Thymus (tissue), 14 donors: ENCODE measurements at places on chromosomes 3 and 15. TPM values are rescaled to one million over a fixed set of nuclear protein-coding genes. Genes with fewer than 3 reads are reported as not detected.

DNA sequence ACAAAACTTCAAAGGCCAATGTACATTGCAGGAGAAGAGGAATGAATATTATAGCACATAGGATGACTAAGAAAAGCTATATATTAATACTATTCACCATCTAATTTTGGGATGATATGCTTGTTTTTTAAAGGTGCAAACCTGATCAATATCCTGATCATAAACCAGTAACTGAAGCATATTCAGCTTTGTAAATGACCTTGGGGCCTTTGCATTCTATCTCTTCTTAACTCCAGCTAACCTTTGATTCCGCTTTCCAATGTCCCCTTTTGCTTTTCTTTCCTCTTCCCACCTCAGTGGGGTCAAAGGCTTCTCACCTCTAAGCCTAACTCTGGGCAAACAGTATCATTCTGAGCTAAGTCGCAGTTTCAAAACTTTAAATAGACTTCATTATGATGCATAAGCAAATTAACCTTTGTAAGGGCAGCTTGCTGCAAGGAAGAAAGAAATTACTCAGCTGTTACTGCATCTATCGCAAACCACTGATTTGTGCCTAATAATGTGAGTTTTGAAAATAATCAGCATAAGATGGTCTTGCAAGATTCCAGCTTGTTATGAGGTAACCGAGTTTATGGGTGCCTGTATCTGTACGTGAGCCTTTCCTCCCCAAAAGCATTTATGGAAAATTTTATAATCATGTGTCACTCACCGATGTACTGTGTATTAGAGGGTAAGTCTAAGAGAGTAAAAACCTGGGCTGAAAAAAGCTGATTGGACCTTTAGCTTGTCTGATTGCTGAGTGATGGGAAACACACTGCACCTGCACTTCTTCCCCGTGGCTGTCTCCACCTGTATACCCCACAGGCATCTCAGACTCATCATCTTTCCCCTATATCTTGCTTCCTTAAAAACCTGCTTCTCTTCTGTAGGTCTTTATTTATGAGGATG, 116.8 kb downstream of the TPRG1 start:
- H3K36me3 ChIP-seq = no peaks in the 10 kb centered on the region
- no peak overlapping the region for H3K4me3 ChIP-seq
- DNase-seq = no peak
- H3K4me1 ChIP-seq = peaks cover 8% of the 10 kb centered on the region
- H3K27ac ChIP-seq = no peak overlapping the region
- no peaks in the 10 kb centered on the region for H3K27me3 ChIP-seq

DNA sequence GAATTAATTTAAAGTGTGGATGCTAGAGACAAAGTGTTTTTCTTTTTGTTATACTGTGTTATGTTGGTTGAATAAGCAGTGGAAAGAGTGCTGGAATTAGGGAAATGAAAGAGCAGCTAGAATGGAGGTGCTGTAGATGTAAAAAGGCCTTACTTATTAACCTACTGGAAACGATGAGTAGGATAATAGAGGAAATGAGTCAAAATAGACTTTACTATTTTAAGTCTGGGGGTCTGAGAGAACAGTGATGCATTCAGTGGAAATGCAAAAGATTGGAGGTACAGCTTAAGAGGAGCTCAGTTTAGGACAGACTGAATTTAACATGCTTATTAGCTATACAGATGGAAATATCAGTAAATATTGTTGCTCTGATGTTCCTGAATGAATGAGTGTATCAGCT, 674.0 kb downstream of the OTOL1 start:
- no peaks in the 10 kb centered on the region for H3K4me1 ChIP-seq
- H3K27me3 ChIP-seq = no peaks in the 10 kb centered on the region
- DNase-seq = no peak
- H3K27ac ChIP-seq = no peak overlapping the region
- H3K36me3 ChIP-seq = no peaks in the 10 kb centered on the region

- H3K27me3 ChIP-seq = no peaks in the 10 kb centered on the region
- H3K4me1 ChIP-seq = peaks cover 56% of the 10 kb centered on the region
- H3K27ac ChIP-seq = no peak overlapping the region
- no peak overlapping the region for H3K4me3 ChIP-seq
- no peaks in the 10 kb centered on the region for H3K36me3 ChIP-seq
- no peak for DNase-seq
Measured at GRCh38 chr15:58522865-58523264, 91.1 kb downstream of the LIPC start.

DNA sequence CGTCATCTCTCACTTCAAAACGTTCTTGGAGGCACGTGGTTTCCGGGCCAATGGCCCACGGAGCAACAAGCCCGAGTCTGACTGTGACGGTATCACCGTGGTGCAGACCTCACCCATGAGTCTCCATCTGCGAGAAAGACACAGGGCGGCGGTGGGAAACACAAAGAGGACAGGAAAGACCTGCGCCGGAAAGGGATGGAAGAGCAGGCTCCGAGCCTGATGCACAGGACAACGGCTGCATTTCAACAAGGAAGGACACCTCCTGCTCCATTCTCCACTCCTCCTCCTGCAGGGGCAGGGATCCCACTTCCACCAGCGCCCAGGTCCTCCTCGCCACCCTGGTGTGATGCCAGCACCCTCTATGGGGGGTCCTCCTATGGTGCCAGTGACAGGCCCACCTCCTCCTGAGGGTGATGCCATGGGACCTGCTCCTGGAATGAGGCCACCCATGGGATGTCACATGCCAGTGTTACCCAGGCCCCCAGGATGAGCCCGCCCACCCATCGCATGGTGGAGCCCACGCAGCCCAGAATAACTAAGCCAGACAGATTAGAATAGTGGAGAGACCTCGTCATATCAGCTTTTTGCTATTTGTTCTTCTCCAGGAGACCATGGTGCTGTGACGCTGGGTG, 73.0 kb upstream of the PCSK6 start:
- no peak overlapping the region for H3K4me3 ChIP-seq
- DNase-seq = no peak
- H3K36me3 ChIP-seq = no peaks in the 10 kb centered on the region
- peaks cover 10% of the 10 kb centered on the region for H3K4me1 ChIP-seq

CAMK1 gene
- 9.2 TPM for total RNA-seq

BFSP2 gene
- total RNA-seq = 3.6 TPM

DNA sequence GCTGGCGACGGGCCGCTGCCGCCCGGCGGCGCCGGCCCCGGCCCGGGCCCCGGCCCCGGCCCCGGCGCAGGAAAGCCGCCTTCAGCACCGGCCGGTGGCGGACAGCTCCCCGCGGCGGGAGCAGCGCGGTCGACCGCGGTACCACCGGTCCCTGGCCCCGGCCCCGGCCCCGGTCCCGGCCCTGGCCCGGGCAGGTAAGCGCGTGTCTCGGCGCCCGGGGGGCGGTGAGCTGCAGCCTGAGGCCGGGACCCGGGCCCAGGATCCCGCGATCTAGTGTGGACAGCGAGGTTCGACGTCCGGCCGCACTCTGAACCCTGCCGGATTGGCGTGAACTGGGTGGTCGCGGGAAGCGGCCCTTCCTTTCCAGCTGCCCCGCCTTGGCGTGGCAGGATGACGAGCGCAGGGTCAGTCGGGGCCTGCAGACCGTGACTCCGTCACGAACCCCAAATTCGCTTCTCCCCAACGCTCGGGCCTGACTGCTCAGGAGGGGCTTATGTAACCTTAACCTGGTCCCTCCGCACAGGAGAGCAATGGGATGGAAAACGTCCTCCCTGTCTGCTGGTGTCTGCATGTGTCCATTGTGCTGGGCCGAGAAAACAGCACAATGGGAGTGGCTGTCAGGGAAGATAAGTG, 472 bp downstream of the BSN start:
- peak; percentile 36 for DNase-seq
- H3K27ac ChIP-seq = no peak overlapping the region
- peaks cover 12% of the 10 kb centered on the region for H3K4me1 ChIP-seq
- peaks cover 23% of the 10 kb centered on the region for H3K27me3 ChIP-seq
- H3K36me3 ChIP-seq = no peaks in the 10 kb centered on the region

DNA sequence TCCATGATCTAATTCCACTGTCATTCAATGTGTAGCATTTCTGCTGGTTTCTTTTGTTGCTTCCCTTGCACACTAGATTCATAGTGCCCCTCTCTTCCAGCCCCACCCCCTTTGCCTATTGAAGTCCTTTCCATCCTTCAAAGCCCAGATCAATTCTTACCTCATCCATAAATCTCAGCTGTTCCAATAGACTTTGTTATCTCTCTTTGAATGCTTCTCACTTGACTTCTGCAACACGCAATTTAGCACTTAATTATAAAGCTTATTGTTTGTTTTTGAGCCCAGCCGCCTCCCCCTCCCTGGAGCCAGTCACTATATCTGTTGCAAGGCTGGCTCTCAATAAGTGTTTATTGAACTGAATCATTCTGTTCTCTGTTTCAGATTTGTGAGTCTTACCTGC, 174.6 kb upstream of the TBL1XR1 start:
- H3K4me3 ChIP-seq = no peak overlapping the region
- H3K4me1 ChIP-seq = no peaks in the 10 kb centered on the region
- H3K36me3 ChIP-seq = no peaks in the 10 kb centered on the region
- DNase-seq = no peak
- H3K27ac ChIP-seq = no peak overlapping the region

ATP8B4 gene
- 3.5 TPM for total RNA-seq

DNA sequence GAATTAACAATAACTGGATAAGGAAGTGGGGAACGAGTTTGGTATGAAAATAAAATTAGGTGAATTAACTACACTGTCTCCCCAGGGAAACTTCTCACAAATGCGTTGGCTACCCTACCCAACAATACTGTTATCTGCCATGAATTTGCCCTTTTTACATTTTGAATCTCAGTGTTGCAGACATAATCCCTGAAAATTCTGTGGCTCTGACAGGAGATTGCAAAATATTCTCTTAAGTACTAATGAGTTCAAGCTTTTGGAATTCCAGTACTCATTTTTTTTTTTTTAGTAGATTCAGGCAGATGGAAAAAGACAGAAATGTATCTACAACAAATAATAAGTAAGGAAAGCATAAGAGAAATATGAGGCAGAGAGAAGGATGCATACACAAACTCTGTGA, 332.6 kb downstream of the LSAMP start:
- H3K4me3 ChIP-seq = no peak overlapping the region
- no peak overlapping the region for H3K27ac ChIP-seq
- no peak for DNase-seq
- H3K36me3 ChIP-seq = no peaks in the 10 kb centered on the region
- no peaks in the 10 kb centered on the region for H3K27me3 ChIP-seq

SYNPR gene
- 0.09 TPM for total RNA-seq

GRCh38 chr3:36219398-36219797, 160.9 kb upstream of the STAC start:
- H3K27me3 ChIP-seq = no peaks in the 10 kb centered on the region
- no peak overlapping the region for H3K27ac ChIP-seq
- H3K36me3 ChIP-seq = no peaks in the 10 kb centered on the region
- H3K4me3 ChIP-seq = no peak overlapping the region
- DNase-seq = no peak
- H3K4me1 ChIP-seq = no peaks in the 10 kb centered on the region

DNA sequence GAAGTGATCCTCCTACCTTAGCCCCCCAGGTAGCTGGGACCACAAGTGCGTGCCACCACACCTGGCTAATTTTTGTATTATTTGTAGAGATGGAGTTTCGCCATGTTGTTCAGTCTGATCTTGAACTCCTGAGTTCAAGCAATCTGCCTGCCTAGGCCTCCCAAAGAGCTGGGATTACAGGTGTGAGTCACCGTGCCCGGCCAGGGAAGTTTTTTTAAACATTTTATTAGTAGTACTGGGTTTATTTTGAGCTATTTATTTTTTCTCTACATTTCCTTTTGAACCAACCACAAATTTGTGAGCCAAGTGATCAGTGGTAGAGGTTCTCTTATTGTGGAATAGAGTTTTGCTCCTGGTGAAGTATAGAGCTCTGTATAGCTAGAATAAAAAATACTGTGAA, 33.7 kb downstream of the ARMC8 start:
- H3K27ac ChIP-seq = no peak overlapping the region
- H3K4me1 ChIP-seq = no peaks in the 10 kb centered on the region
- no peaks in the 10 kb centered on the region for H3K27me3 ChIP-seq
- H3K36me3 ChIP-seq = peaks cover 30% of the 10 kb centered on the region
- no peak for DNase-seq

GRCh38 chr3:184525337-184526087, 36.1 kb upstream of the EPHB3 start:
- peaks cover 5% of the 10 kb centered on the region for H3K4me1 ChIP-seq
- peak overlapping the region; percentile 42 for H3K4me3 ChIP-seq
- no peak overlapping the region for H3K27ac ChIP-seq
- H3K36me3 ChIP-seq = no peaks in the 10 kb centered on the region
- DNase-seq = no peak

- H3K27ac ChIP-seq = no peak overlapping the region
- no peaks in the 10 kb centered on the region for H3K4me1 ChIP-seq
- no peaks in the 10 kb centered on the region for H3K27me3 ChIP-seq
- no peaks in the 10 kb centered on the region for H3K36me3 ChIP-seq
- no peak for DNase-seq
Measured at GRCh38 chr15:75782926-75783325, 60.3 kb upstream of the UBE2Q2 start.

DNA sequence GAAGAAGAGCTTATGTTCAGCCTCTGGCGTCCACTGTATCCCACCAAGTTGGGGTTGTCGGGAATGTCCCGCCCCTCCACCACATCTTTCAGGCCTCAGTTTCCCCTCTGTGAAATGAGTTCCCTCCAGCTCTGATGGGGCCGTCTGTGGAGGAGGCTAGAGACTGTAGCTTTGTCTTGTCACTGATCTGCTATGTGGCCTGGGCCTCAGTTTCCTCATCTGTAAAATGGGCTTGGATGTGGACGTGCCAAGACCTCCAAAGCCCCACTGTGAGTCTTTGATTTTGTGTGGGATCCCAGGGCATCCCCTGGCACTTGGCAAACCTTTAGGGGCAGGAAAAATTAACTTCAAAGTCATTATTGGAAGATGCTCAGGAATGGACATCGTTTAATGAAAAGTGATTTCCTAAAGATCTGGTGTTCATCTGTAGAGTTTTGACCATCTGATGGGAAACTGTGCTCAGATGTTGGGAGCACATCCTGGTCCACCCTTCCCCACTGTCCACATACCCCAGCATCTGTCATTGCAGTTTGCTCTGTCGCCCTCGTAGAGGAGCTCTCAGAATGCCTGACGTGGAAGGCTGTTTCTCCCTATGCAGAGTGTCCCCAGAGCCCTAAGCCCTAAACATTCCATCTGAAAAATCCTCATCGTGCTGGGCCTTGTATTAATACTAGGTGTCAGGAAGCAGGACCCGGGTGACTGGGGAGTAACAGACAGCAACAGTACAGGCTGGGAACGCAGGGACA, 28.5 kb downstream of the SLC6A6 start:
- no peaks in the 10 kb centered on the region for H3K36me3 ChIP-seq
- H3K4me1 ChIP-seq = peaks cover 56% of the 10 kb centered on the region
- DNase-seq = no peak
- no peak overlapping the region for H3K4me3 ChIP-seq

GRCh38 chr15:56496635-56497034, 31.7 kb upstream of the MNS1 start:
- peaks cover 9% of the 10 kb centered on the region for H3K36me3 ChIP-seq
- H3K27me3 ChIP-seq = no peaks in the 10 kb centered on the region
- peaks cover 38% of the 10 kb centered on the region for H3K4me1 ChIP-seq
- no peak overlapping the region for H3K4me3 ChIP-seq
- peak; percentile 74 for DNase-seq

DNA sequence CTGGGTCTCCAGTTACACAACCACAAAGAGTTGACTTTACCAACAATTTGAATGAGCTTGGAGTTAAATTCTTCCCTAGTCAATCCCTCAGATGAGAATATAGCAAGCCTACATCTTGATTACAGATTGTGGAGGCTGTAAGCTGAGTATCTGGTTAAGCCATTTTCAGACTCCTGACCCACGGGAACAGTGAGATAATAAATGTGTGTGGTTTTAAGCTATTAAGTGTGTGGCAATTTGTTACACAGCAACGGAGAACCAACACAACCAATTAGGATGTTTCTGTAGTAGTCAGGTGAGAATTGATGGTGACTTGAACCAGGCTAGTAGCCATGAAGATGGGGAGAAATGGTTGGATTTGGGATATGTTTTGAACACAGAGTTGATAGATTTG, 37.7 kb upstream of the SLC4A7 start:
- no peaks in the 10 kb centered on the region for H3K27me3 ChIP-seq
- no peak overlapping the region for H3K27ac ChIP-seq
- H3K4me3 ChIP-seq = no peak overlapping the region
- H3K36me3 ChIP-seq = no peaks in the 10 kb centered on the region
- no peak for DNase-seq
- H3K4me1 ChIP-seq = no peaks in the 10 kb centered on the region
